Retinal pigment epithelial cell (primary cell): ENCODE measurements at places on chromosomes 4 and X.

- DNase-seq, result no peak
These were observed 48.8 kb upstream of the FAM9A start for GRCh38 chrX:8849945-8850344.

GRCh38 chrX:40197071-40197470 is 99.3 kb upstream of the BCOR start:
- no peak for DNase-seq

- DNase-seq, result no peak
These were observed 80.3 kb downstream of the ARHGAP24 start for GRCh38 chr4:85555206-85555605.

GRCh38 chrX:136453771-136454170 is 34.0 kb upstream of the BRS3 start:
- DNase-seq, result no peak

- no peak for DNase-seq
These were observed at the start of gene AMOT for GRCh38 chrX:112840382-112841113. TSS of gene AMOT (minus strand) at chrX:112840831. CDS start at chrX:112823126, 17,705 bp downstream.

DNA sequence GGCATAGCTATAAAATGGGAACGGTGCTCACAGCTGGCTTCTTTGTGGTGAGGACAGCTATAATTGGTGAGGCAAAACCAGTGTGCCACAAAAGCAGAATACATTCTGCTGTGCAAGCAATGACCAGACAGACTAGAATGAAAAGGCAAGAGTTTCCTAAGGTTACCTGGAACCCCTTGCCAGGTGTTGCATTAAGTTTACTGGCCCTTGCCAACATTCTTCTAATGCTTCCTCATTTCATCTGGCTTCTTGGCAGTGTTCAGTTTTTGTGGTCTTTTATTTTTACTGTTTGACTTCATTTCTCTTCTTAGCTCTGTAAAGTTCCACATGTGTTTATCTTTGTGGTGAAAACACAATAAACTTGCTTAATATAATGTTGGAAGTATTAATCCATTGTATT is 131.4 kb downstream of the PTTG2 start:
- DNase-seq, result no peak

GRCh38 chr4:74531963-74532794 is 87.2 kb downstream of the AREG start:
- no peak for DNase-seq
